ENCODE measurements at places on chromosomes 6 and 20.
A peak's percentile ranks its signal among the peaks of the same experiment; 100 is the strongest.

DNA sequence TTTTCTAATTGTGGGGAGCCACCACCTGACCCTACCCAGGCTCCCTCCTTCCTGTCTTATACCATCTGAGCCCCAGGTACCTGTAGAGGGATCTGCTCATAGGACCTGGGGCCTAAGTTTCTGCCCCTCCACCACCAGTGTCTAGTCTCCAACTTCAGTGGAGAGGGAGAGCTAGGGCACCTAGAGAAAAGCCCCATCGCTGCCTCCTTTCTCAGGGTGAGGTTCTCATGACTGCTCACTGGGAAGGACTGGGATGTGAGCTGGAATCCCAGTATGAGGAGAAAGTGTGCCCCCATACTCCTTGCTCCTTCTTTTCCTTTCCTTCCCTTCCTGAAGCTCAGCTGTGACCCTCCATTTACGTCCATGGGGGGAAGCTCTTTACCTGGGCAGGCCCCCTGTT is 231.6 kb downstream of the LRFN2 start:
- DNase-seq = no peak

GRCh38 chr6:43669050-43669921 is 18.3 kb downstream of the MRPS18A start:
- DNase-seq = no peak

GRCh38 chr6:107600936-107601335 is 111.0 kb downstream of the SOBP start:
- peak; percentile 47 for DNase-seq

DNA sequence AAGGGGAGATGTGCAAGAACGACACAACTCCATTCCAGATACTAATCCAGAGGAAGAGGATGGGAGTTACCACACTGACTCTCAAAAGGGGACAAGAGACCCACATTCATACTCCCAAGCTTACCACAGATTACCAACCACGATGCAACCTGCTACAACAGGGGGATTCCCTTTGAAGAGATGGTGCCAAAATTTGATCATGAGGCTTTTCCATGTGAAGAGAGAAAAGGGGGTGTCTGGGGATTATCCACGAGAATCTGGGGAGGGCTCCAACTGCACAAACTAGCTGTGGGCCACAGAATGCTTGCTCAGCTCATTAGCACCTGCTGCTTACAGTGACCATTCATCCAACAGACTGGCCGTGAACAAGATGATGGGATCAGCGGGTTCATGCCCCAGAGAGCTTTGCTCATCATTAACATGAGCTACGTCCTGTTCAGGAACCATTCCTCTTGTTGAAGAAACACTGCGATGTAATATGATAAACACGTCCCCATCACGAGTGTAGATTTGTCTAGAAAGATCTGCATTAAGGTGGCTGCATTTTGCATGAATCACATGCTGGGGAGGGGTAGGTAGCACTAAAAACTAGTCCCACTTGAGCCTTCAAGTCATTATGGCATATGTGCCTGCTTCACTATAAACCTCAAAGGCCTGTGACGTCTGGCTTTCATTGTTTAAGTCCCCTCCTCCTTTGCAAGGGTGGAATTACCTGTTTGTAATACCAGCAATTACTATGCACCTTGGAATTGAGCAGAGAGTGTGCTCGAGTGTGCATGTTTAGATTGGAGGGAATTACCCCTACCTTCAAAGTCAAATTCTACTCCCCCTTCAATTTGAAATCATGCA is 4.0 kb downstream of the PLAGL2 start:
- no peak for DNase-seq

DNA sequence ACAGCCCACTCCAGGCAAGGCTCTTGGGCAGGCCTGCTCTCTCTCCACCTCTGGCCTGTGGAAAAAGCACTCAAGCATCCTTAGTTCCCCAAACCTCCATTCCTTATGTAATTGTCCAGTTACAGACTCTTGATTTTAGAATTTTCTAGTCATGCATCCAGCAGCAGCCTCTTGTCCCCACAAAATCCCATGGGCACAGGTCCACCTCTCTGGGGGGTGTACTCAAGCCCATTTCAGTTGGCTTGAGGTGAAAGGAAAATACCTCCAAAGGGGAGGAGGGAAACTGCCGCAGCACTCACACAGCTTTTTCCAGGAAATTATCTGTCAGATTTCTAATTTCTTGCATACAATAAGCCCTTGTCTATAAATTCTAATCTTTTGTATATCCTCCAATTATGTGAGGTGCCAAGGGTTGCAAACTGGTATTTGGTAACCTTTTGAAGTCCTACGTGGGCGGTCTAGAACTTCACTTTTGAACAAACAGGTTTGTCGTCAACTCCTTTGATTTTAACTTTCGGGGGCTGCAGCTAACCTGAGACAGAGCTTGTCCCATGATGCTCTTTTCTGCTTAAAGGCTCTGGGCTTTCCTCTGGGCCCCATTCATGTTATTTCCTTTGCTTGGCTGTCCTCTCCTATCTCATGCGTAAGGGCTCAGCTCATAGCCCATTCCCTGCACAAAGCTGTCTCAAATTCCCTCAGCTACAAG is 104.7 kb upstream of the CEP85L start:
- no peak for DNase-seq

GRCh38 chr6:156508923-156509322 is 268.3 kb upstream of the ARID1B start:
- no peak for DNase-seq

GRCh38 chr6:34425132-34425497 is 754 bp downstream of the RPS10 start:
- DNase-seq = no peak

Data from vagina (tissue), 2 donors.